ENCODE measurements at places on chromosomes 5 and 9.
A peak's percentile ranks its signal among the peaks of the same experiment; 100 is the strongest.

DNA sequence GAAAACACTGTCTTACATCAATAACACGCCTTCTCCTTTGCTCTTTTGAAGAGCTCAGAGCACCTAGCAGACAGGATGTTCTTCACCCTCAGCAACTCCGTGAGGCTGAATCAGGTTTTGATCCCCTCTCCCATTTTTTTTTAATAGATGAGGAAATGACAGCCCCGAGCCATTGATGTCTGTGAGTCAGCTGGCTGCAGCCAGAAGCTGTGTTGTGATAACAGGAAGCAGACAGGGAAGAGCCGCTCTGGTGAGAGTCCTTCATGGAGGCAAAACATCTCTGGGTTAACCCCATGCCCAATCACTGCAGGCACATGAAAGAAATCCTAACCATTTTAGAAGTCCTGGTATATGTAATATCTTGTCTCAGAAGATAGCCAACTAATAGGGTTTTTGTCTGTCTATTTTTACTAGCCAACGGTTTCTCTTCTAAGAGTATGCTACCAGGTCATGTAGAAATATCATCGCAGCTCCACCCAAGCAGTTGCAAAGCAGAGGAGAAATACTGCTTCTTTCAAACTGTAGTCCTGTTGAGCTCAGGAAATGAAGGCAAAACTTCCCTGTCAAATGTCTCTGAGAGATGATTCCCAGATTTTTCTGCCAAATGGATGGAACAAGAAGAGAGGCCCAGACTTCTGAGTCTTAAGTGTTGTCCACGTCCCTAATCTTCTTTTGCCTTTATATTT lies 568.9 kb downstream of the CCDC171 start:
- peak; percentile 60 for DNase-seq

- no peak for DNase-seq
These were observed 276.3 kb downstream of the COX7C start for GRCh38 chr5:86894056-86894455.

GRCh38 chr5:169655353-169655752 lies 18.3 kb downstream of the DOCK2 start:
- no peak for DNase-seq

GRCh38 chr9:86054695-86055094 lies 44.7 kb downstream of the GOLM1 start:
- no peak for DNase-seq

Data from foreskin fibroblast (primary cell).